KBM-7 (cell line): ENCODE measurements at places on chromosomes 11 and 22.

- DNase-seq: no peak
Observed at GRCh38 chr11:73797457-73797856, 9.8 kb downstream of the MRPL48 start.

GRCh38 chr22:26953012-26953883 is 295.9 kb downstream of the MIAT start:
- DNase-seq: no peak

- no peak for DNase-seq
Observed at GRCh38 chr11:120912504-120912903, 111.4 kb upstream of the TBCEL start.

DNA sequence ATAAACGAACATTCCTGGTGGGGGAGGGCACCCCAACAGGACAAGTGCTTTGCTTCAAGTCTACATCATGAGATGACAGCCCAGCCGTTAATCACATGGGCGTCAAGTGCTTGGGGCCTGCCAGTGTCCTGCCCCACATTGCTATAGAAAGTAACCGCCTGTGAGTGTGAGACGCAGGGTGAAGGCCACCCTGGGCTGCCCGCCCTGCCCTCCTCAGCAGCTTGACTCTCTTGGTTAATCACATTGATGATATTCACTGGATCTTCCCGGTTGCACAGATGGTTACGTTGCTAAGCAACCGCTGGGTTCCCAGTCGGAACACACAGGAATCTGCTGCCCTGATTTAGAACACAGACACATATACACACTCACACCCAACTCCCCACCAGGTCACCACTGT is 79.3 kb downstream of the CTTN start:
- no peak for DNase-seq

GRCh38 chr11:48036011-48036410 is 55.7 kb downstream of the PTPRJ start:
- no peak for DNase-seq

- no peak for DNase-seq
Observed at GRCh38 chr11:117538263-117539135, 210.8 kb downstream of the CEP164 start.

DNA sequence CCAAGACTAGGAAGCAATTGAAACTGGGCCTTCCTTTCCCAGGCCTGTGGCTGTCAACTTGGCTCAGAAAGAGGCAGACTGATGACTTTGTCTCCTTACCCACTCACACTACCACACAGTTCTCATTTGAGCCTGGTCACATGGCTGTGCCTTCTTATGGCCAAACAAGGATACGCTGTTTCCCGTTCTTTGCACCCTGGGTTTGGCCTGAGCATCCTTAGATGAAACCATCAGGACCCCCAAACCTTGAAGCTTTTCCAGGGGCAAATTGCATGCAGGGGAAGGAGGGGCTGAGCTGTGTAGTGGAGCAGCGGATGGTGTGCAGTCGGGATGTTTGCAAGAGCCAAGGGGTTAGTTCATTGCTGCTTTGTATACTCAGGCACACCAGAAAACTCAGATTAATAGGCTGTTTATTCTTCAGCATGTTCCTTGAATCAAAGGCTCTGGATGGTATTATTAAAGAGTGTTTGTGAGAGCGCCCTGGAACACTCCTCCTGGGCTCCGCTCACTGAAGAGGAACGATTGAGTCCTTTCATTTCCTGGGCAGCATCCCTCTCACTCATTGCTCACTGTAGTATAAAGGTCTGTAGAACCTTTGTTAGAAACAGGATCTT is 69.8 kb downstream of the ARFGAP2 start:
- DNase-seq: no peak

DNA sequence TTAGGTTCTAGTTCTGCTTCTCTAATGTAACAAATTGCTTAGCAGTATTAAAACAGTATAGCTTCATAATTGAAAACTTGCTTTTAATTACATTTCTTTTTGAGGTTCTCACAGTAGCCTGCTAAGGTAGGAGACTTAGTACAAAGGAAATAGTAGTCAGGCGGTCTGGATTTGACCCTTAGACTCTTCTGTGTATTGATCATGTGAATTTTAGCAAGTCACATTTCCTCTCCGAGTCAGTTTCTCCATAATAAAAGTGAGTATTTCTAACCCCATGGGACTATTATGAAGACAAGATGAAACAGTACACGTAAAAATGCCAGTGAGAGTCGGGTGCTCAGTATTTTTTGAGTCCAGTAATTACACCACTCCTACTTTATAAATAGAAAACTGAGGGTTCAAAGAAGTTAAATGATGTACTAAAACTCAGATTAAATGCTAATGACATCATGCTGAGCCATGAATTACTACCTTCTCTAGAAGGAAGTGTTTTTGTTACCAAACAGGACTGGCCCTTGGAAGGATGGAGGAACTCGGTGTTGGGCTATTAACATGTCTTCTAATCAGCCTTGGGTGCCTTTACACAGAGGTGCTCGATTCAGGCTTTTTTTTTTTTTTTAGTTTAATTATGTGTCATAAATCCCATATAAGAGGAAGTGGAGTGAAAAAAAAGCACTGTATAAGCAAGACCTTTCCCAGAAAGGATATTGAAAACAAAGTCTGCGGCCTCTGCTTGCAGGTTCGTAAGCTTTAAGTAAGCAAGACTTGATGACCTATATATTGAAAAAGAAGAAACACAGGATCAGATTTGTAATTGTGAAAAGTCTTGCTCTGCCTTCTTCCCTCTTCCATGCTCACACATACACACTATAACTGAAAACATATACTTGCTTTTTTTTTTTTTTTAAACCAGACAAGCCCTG is 109.0 kb downstream of the EMSY start:
- no peak for DNase-seq

DNA sequence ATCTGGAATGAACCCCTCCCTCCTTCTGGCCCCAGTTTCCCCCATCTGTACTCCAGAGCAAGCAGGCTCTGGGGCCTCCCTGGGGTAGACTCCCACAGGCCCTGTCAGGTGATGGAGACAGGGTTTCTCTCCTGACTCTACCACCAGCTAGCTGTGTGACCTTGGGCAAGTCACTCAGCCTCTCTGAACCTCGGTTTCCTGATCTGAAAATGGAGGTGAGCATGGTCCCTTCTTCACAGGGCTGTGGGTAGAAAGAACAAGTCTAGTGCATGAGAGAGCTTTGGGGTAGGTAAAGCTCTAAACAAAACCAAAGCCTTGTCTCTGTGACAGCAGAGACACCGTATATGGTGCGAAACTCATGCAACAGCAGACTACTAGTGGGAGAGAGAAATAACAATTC is 5.6 kb downstream of the CD5 start:
- no peak for DNase-seq

- peak; percentile 77 for DNase-seq
Observed at GRCh38 chr11:14537134-14537599, 17.0 kb upstream of the PSMA1 start.

GRCh38 chr11:128235958-128236357 is 351.4 kb downstream of the ETS1 start:
- DNase-seq: no peak
